ENCODE measurements at places on chromosomes 1 and 21.

- no peak for DNase-seq
Measured at GRCh38 chr1:61323681-61324328, 241.4 kb downstream of the NFIA start.

- peak; percentile 19 for DNase-seq
Measured at GRCh38 chr21:25572861-25573310, 34.4 kb downstream of the MRPL39 start.

- DNase-seq: peak; percentile 5
Measured at GRCh38 chr21:35682904-35683549, 377.3 kb downstream of the SETD4 start.

DNA sequence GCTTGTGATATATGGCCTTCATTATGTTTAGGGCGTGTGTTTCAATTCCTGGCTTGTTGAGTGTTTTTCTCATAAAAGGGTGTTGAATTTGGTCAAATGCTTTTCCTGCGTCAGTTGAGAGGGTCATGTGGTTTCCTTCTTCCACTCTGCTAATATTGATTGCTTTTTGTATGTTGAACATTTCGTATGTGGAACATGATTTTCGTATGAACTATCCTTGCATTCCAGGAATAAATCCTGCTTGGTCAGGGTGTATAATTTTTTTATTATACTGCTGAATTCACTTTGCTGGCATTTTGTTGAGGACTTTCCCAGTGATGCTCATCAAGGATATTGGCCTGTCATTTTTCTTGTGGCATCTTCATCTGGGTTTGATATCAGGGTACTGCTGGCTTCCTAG, 4.7 kb upstream of the ATAD3A start:
- DNase-seq: no peak

GRCh38 chr1:237875291-237875690, 15.4 kb downstream of the ZP4 start:
- DNase-seq: no peak

DNA sequence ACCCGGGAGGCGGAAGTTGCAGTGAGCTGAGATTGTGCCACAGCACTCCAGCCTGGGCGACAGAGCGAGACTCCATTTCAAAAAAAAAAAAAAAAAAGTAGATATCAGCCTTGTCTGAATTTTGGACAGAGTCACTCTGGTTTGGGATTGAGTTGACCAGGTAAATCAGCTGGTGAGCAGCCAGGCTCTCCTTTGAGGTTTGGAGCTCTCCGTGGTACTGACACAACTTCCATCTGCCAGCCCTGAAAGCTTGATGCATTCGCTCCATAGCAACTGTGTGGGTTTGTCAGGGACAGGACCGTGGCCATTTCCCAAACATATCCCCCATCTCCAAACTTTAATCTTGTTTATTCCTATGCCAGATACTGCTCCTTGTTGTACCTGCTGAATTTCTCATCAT, 155.2 kb downstream of the DMRTA2 start:
- no peak for DNase-seq

GRCh38 chr1:97190326-97190725, 468.7 kb downstream of the PTBP2 start:
- DNase-seq: peak; percentile 79

DNA sequence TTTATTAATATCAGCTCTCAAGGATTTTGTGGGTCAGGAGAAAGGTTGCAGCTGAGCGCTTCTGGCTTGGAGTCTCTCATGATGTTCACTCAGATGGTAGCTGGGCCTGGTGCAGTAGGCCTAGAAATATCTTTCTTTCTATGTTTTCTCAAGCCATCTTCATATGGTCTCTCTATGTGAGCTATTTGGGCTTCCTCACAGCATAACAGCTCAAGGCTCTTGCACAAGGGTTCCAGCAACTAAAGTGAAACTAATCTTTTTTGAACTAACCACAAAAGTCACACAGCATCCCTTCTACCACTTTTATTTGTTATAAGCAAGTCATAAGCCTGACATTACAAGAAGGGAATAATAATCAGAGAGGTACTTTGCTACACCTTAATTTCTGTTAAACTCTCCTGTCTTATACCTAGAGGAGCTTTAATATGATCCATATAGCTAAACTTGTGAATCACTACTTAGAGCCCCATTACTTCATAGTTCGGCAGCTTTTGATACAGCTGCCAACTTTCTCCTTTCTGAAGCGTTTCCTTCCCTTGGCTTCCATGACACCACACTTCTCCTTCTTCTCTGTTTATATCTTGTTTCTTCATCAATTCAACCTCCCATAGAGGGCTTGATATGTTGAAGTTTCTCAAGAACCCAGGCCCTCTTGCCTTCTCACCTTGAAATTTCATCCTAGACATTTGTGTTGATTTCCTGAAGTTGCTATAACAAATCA, 720.2 kb downstream of the LTN1 start:
- DNase-seq: peak; percentile 53

DNA sequence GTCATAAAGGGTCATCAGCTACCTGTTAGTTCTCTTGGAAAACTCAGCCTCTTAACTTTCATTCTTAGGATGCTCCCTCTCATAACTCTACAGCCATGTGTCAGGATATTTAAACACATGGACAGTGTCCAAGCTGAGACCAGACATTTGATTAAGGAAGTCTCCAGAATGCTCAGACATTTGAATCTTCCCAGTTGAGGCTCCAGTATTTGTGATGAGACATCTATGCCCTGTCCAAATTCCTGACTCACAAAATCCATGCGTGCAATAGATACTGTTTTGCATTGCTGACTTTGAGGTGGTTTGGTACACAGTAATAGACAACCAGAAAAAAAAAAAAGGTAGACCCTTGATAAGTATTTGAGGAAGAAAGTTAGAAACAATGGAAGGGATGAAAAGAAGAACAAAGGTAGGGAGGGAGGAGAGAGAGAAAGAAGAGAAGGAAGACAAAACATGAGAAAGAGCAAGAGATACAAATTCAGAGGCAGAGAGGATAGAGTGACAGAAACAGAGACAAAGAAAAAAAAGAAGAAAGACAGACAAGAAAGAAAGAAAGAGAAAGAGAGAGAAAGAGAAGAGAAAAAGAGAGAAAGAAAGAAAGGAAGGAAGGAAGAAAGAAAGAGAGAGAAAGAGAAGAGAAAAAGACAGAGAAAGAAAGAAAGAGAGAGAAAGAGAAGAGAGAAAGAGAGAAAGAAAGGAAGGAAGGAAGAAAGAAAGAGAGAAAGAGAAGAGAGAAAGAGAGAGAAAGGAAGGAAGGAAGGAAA, 275.5 kb upstream of the PRMT6 start:
- DNase-seq: peak; percentile 24

DNA sequence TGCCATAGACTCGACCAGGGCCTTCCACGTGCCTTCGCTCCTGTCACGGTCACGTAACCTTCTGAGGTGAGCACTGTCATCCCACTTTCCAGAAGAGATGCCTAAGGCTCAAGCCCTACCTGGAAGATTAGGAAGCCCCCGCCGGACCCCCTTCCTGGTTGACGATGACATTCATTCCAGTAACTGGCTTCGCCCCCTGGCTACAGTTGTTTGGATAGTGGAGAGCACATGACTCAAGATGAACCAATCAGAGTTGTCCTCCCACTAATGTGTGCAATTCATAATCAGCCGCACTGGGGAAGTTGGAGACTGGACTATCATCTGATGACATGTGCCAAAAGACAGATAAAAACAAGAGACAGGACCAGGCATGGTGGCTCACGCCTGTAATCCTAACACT, 104.0 kb upstream of the GJB5 start:
- no peak for DNase-seq

DNA sequence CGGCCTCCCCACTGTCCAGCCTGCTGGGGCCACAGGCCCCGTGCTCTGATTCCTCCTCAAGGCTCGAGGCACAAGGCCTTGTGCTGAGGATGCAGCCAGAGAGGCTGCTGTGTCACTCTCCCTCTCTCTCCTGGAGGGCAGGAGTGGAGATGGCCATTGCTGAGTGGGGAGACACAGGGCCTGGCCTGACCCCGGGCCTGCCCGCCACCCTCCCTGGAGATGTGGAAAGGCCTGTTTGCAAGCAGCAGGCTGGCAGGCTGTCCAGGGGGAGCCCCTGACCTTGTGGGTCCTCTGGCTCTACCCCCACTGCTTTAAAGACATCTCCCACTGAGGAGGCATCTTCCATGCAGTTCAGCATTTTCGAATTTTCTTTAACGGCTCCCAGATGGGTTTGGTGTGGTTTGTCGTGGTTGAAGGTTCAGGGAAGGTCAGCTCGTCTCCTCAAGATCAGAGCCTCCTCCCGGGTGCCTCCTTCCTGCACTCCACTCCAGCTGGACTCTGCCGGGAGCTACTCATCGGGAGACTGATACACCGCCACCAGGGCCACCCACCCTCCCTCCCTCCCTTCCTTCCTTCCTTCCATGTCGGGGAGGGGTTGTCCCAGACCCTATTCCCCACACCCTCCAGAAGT, 69.1 kb downstream of the SPSB1 start:
- DNase-seq: no peak

GRCh38 chr1:99520121-99520520, 125.8 kb upstream of the PALMD start:
- DNase-seq: no peak

DNA sequence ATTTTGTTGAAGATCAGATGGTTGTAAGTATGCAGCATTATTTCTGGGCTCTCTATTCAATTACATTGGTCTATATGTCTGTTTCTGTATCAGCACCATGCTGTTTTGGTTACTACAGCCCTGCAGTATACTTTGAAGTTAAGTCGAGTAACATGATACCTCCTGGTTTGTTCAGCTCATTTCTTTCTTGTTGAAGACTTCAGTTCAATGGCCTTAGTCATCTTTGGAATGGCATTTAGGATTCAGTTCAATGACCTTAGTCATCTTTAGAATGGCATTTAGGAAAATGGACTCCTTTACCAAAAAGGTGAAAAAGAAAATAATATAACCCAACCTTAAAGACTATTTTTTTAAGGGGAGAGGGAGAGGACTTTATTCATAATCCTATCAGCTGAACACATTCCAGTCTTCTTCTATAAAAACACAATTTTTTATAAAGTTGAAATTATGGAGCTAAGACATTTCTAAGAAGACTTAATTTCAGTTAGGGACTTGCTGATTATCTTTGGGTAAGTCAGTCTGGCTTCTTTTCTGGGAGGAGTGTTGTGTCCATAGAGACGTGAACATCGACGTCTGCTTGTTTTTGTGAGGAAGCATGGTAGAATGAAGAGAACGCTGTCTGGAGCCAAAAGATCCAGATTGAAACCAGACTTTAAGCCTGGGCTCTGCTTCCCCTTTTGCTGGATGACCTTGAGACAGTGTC, 48.3 kb downstream of the DDR2 start:
- peak; percentile 43 for DNase-seq

DNA sequence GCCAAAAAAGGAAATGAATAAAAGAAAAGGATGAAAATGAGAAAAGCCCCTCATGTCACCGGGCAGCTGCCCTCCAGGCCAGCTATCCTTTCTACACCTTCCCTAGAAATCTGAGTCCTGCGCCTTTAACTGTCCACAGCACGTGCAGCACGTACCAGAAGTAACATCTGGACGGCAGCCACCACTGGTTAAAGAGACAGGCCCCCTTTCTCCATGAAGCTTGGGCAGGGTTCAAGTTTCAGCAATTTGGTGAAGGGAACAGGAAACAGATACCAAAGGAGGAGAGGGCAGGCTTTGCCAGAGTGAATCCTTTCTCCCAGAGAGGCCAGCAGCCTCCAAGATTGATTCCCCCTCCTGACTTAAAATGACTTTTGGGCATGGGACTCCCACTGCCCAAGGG, 3.6 kb upstream of the KIAA2013 start:
- peak; percentile 65 for DNase-seq

DNA sequence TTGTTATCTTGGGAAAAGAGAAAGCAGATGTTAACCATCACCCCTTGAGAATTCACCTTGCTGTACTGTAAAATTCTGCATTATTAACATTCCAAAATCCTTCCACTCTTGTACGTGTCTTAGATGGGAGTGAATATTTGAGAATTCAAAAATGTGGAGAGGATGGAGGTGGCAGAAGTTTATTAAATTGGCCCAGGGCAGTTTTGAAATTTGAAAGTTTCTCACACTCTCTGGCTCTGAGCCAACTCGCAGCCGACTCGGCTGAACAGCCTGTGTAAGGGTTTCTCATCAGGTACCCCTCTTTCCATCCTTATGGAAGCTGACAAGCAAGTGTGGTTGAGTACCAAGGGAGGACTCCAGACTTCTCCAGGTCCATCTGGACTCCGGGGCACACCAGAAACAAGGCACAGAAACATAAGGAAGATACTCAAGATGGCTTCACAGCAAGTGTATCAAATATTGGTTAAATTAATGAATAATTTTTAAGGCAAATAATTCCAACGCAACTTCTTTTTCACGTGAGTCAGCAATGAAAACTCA, 45.1 kb downstream of the RRAGC start:
- DNase-seq: no peak

- DNase-seq: peak; percentile 27
Measured at GRCh38 chr1:61741711-61742619, at the start of gene PATJ. PATJ (plus strand) TSS chr1:61742480; CDS start chr1:61762893, 20,413 bp downstream.
